ENCODE measurements at places on chromosomes 13 and 19.

- DNase-seq = no peak
Measured at GRCh38 chr19:1070931-1071791, 4.2 kb downstream of the ARHGAP45 start.

DNA sequence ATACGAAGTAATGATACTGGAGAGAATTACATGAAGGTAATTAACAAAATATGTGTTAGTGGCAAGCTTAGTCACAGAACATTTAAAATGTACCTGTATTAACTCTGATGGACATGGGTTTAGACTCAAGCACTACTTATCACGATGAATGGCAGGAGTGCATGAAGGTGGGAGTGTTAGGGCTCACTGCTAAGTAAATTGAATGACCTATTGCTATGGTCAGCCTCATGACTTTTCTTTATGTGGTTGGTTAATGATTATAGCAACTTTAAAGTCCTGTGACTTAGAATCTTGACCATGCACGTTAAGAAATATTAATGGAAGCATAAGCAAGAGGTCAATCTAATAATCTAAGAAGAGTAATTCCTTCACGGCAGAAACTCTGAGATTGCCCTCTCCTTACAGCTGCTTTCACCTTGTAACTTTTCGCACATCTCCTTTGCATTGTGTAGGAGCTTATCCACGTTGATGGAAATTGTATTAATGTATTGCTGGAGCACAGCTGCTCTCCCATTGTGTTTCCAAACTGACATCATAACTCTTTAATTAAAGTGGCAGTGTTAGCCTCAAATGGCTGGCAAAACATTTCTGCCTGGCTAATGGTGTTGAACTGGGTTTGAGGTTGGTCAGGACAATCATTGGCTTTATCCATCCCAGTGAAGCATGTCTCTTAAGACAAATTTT is 114.5 kb downstream of the RXFP2 start:
- DNase-seq = no peak

GRCh38 chr19:35487656-35488182 is 2.5 kb downstream of the KRTDAP start:
- DNase-seq = no peak

- DNase-seq = no peak
Measured at GRCh38 chr13:47813718-47814117, 187.4 kb downstream of the SUCLA2 start.

- DNase-seq = no peak
Measured at GRCh38 chr19:1268226-1269064, 687 bp upstream of the CIRBP start.

GRCh38 chr13:21242236-21242635 is 65.8 kb downstream of the MRPL57 start:
- no peak for DNase-seq

DNA sequence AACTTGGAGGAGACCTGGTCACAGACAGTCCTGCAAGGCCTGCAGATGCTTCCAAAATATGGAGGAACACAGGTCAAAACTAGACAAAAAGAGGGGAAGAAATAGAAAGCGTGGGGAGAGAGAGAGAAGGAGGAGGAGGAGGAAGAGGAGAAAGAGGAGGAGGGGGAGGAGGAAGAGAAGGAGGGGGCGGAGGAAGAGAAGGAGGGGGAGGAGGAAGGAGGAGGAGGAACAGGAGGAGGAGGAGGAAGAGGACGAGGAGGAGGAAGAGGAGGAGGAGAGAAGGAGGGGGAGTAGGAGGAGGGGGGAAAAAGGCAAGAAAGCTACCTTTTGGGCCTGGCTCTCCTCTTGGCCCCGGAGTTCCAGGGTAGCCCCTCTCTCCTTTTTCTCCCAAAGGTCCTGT is 105.8 kb downstream of the COL4A1 start:
- no peak for DNase-seq

DNA sequence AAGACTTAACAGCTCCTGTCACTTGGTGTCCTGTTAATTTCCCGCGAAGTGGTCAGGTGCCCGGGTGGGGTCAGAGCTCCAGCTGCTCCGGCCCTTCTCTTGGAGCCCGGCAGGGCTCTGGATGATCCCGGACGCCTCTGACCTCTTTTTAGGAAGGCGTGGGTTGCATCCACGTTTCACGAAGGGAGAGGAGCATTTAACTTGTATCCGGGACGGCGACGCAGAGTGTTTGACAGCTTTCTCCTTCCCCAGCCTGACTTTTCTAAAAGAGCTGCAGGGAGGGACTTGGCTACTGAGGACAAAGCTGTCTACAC is 656 bp downstream of the ZNF155 start:
- DNase-seq = no peak

- DNase-seq = no peak
Measured at GRCh38 chr13:99859178-99860177, 112.1 kb downstream of the ZIC5 start.

- peak; percentile 49 for DNase-seq
Measured at GRCh38 chr13:26929971-26930730, 169.6 kb upstream of the GPR12 start.

DNA sequence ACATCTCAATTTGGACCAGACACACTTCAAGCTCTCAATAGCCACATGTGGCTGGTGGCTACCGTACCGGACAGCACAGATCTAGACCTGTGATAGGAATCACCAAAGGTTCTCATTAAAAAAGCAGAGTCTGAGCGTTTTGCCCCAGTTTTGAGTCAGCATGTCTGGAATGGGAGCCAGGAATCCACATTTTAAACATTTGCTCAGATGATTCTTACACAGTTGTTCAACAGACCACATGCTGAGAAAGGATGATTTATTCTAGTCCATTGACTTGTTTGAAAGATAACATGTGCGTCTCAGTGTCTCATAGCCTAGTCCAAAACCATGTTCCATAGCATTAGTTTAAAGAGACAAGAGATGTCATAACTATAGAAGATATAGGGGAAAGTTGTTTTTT is 53.4 kb downstream of the FLT3 start:
- no peak for DNase-seq

- DNase-seq = no peak
Measured at GRCh38 chr19:14072535-14073260, at the start of gene MISP3. TSS of gene MISP3 (plus strand) at chr19:14072786. CDS start at chr19:14073310, 524 bp downstream.

- no peak for DNase-seq
Measured at GRCh38 chr13:71806886-71807285, 60.1 kb downstream of the DACH1 start.

- DNase-seq = no peak
Measured at GRCh38 chr19:3153286-3154230, 17.7 kb downstream of the GNA15 start.

- DNase-seq = no peak
Measured at GRCh38 chr19:51127755-51128154, 3.0 kb downstream of the SIGLEC9 start.

- DNase-seq = no peak
Measured at GRCh38 chr19:41968751-41969595, 9.9 kb upstream of the RABAC1 start.
